Astrocyte (in vitro differentiated cells and primary cell): ENCODE measurements at places on chromosomes 5 and 9.

DNA sequence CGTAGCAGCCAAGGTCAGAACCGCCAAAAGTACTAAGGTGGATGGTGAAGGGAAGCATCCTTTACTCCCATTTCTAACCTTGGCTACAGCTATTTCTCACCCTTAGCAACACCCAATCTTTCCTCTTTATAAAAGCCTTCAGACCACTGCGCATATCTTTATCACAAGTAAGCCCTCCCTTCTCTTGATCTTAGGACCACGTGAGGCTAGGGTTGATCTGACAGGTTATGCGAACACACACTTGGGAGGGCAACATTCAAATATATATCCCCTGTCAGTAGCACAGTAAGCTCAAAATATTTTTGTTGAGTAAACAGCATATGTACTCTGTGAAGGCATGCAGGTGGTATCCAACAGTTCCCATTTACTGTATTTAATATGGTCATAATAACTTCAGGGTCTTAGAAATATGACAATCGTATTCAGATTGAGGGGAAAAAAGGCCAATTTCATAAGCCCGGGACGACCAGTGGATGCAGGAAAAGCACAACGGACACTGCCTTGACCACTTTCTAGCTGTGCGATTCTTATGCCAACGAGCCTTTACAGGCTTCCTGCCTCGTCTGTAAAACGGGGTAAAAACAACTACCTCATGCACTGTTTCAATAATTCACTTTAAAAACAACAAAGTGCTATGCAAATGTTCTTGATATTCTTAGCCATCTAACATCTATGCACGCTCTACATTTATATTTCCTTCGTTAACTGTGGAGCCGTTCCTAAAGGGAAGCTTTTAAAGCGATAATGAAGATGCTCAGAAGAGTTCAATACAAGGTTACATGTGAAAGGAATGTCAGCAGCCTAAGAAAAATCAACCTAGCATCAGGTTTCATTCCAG is 1.3 kb downstream of the ARSB start:
- H3K27me3 ChIP-seq: no peaks in the 10 kb centered on the region
- H3K4me1 ChIP-seq: peaks cover 23% of the 10 kb centered on the region
- DNase-seq: peak; percentile 46
- peak overlapping the region; percentile 85 for H3K4me3 ChIP-seq
- no peaks in the 10 kb centered on the region for H3K36me3 ChIP-seq
- H3K27ac ChIP-seq: peak overlapping the region; percentile 89

DNA sequence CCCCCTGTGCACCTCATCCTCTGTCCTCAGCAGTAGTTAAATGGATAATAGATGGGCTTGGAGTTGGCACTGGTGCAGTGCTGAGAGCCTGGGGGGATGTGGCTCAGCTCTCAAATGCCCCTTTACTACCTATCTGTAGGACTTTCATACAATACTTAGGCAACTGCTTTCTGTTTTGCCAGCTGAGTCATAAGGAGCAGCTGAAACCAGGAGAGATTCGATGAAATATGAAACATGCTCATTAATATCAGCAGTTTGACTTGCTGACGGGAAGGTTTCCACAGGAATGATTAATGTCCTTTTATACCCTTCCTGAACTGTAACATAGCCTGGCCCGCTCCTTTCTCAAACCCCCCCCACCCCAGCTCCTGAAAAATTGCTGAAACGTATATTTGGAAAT is 142.6 kb downstream of the SAXO1 start:
- H3K36me3 ChIP-seq: peaks cover 49% of the 10 kb centered on the region
- H3K27me3 ChIP-seq: no peaks in the 10 kb centered on the region
- no peak overlapping the region for H3K4me3 ChIP-seq
- H3K4me1 ChIP-seq: peaks cover 16% of the 10 kb centered on the region
- no peak overlapping the region for H3K27ac ChIP-seq

DNA sequence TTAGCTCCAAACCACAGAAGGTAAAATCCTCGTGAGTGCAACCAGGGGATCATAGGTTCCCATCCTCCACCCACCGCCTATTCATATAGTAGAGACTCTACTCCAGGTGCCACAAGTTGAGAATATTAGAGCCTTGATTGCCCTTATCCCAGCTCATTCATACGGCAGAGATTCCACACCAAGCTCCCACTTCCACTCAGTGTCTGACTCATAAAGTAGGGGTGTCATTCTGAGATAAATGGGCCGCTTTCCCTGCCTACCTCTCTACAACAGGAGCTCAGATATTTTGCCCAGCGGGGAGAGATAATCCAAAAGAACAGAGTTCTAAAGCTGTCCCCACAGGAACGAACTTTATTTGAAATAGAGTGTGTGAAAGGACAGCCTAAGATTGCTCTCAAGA is 9.4 kb downstream of the SLC22A4 start:
- H3K4me1 ChIP-seq: no peaks in the 10 kb centered on the region
- no peak overlapping the region for H3K4me3 ChIP-seq
- no peak for DNase-seq
- H3K27ac ChIP-seq: no peak overlapping the region

- no peaks in the 10 kb centered on the region for H3K4me1 ChIP-seq
- no peaks in the 10 kb centered on the region for H3K36me3 ChIP-seq
- no peaks in the 10 kb centered on the region for H3K27me3 ChIP-seq
These were observed 189.5 kb upstream of the TYRP1 start for GRCh38 chr9:12503606-12504122.

DNA sequence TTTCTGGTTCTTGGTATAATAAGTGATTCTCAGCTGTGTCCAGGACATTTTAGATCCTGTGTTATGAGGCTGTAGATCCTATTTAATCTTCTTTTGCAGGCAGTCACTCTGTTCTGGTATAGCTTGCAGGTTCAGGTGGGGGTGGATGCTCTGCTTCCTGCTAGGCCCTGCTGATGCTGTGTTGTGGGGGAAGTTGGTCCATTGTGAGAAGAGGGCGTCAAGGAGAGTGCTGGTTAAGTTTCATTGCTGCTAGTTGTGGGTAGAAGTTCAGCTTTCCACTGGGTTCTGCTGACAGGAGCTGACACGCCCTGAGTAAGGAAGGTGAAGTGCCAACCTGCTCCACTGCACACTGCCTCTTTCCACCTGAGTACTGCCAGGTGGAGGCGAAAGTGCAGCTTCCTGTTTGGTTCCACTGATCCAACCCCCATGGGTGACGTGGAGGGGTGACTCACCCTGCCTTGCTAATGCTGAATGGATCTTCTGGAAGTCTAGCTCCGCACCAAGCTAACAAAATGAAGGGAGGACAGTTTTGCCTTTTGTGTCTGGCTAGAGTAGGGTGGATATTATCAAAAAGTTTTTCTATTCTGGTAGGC is 16.3 kb downstream of the NMRK1 start:
- no peaks in the 10 kb centered on the region for H3K36me3 ChIP-seq
- peaks cover 6% of the 10 kb centered on the region for H3K4me1 ChIP-seq
- no peak overlapping the region for H3K27ac ChIP-seq
- H3K27me3 ChIP-seq: no peaks in the 10 kb centered on the region

- no peaks in the 10 kb centered on the region for H3K27me3 ChIP-seq
- H3K36me3 ChIP-seq: no peaks in the 10 kb centered on the region
- no peak overlapping the region for H3K27ac ChIP-seq
- H3K4me3 ChIP-seq: no peak overlapping the region
- H3K4me1 ChIP-seq: peaks cover 6% of the 10 kb centered on the region
These were observed 165.3 kb upstream of the NREP start for GRCh38 chr5:111922344-111922743.

DNA sequence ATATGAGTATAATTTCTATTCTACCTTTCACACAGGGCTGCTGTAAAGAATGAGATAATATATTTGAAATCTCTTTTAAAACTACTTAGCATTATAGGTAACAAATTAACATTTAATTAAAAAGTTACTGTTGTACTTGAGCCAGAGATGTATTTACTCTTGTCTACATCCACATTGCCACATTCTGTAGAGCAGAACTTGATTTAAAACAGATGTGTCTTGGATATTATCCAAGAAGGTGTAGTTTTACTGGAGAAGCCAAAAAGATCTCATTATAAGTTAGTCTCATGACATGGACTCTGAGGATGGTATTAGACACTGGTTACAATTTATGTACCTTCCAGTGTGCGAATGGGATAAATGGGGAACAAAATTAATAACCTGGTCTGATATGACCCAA is 293.1 kb upstream of the CCNH start:
- DNase-seq: peak; percentile 54
- no peaks in the 10 kb centered on the region for H3K4me1 ChIP-seq
- H3K27ac ChIP-seq: no peak overlapping the region
- H3K27me3 ChIP-seq: no peaks in the 10 kb centered on the region

DNA sequence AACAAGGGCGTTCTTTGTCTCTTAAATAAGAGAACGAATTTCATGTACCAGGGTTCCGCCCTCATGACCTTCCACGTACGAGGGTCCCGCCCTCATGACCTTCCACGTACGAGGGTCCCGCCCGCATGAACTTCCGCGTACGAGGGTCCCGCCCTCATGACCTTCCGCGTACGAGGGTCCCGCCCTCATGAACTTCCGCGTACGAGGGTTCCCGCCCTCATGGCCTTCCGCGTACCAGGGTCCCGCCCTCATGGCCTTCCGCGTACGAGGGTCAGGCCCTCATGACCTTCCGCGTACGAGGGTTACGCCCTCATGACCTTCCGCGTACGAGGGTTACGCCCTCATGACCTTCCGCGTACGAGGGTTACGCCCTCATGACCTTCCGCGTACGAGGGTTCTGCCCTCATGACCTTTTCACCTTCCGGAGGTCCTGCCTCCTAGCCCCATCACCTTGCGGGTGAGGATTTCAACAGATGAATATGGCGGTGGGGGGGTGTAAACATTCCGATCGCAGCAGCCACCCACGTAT is 273.9 kb upstream of the ADAMTS16 start:
- no peaks in the 10 kb centered on the region for H3K36me3 ChIP-seq
- no peak overlapping the region for H3K4me3 ChIP-seq
- no peaks in the 10 kb centered on the region for H3K4me1 ChIP-seq

GRCh38 chr5:127311349-127311748 is 20.8 kb downstream of the MEGF10 start:
- H3K27ac ChIP-seq: no peak overlapping the region
- H3K36me3 ChIP-seq: no peaks in the 10 kb centered on the region
- no peak for DNase-seq

GRCh38 chr5:10461904-10462555 is 20.4 kb downstream of the ROPN1L start:
- H3K4me3 ChIP-seq: no peak overlapping the region
- H3K36me3 ChIP-seq: no peaks in the 10 kb centered on the region
- H3K27ac ChIP-seq: no peak overlapping the region
- DNase-seq: no peak
- H3K27me3 ChIP-seq: peaks cover 2% of the 10 kb centered on the region
- H3K4me1 ChIP-seq: peaks cover 8% of the 10 kb centered on the region

DNA sequence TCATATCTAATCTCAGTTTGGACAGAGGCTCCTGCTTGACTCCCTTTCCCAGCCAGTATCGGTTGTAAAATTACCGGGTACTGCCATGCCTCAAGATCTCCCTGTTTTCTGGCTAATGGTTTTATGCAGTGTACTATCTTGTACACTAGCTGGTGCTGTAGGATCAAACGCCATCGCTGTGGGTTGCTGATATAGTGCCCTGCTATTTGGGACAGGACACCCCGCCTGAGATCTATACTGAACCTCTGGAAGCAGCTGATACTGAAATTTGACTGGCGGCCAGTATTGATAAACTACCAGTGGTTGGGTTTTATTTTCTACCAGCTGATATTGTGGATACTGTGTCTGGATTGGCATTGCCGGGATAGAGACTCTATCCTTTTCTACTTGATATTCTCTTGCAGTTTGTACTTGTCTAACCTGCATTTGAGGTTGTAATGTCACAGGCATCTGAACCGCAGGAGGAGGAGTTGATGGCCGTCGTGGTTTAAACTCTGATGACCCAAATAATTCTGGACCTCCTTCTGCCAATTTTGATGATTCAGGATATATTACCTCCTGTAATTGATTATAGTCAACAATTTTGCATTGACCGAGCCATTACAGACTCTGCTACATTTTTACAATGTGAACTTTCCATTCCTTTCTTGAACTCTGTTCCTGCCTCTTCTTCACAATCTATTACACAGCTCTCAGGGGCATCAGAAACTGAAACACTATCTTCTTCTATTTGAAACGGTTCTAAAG is 112.5 kb upstream of the LARP1 start:
- no peak overlapping the region for H3K27ac ChIP-seq
- no peak for DNase-seq
- no peaks in the 10 kb centered on the region for H3K27me3 ChIP-seq
- H3K36me3 ChIP-seq: no peaks in the 10 kb centered on the region

GRCh38 chr9:34862836-34863235 is 95.2 kb upstream of the PHF24 start:
- H3K4me3 ChIP-seq: no peak overlapping the region
- H3K36me3 ChIP-seq: no peaks in the 10 kb centered on the region
- H3K4me1 ChIP-seq: no peaks in the 10 kb centered on the region
- H3K27me3 ChIP-seq: peaks cover 2% of the 10 kb centered on the region
- no peak for DNase-seq

DNA sequence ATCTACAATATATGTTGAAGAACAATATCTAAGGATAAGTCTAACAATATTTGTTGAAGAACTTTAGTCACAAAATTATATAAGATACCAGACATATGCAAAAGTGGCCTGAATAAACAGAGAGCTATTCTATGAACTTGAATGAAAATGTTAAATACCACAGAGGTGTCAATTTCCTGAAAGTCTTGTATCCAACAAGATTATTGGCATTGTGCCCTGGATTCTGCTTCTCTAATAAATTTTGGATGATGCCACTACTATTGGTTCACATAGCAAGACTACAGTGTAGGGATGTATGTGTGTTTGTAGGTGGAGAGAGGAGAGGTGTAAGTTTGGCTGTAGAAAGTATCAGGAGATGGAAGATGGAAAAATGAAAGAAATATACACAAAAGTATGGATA is 731.8 kb upstream of the RGMB start:
- no peaks in the 10 kb centered on the region for H3K36me3 ChIP-seq
- H3K27me3 ChIP-seq: no peaks in the 10 kb centered on the region
- no peak overlapping the region for H3K4me3 ChIP-seq
- no peaks in the 10 kb centered on the region for H3K4me1 ChIP-seq

DNA sequence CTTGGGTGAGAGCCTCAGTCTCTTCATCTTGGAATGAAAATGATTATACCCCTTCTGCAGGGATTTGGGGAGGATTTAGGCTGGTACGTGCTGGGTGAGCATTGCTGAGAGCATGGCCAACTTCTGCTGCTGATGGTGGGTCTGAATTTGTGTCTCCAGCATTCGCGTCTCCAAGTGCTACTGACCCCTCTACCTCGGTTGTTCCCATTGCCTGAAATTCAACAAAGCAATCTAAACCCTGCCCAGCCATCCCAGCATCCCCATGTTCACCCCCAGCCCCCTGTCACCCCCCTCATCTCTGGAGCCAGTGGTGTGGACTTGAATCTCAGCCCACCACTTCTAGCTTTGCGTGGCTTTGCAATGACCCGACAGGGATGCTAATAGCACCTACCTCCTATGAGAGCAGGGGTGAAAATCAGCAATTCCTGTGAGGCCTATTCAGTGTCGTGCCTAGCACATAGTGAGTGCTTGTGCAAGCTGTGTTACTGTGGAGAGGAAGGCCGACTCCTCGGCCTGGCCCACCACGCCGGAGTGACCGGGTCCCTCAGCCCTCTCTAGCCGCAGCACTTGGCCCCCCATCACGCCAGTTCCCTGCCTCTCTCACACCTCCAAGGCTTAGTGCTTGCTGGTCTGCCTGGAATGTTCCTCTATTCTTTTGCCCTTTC is 43.4 kb upstream of the SH3PXD2B start:
- peaks cover 10% of the 10 kb centered on the region for H3K4me1 ChIP-seq
- no peaks in the 10 kb centered on the region for H3K36me3 ChIP-seq
- H3K27ac ChIP-seq: no peak overlapping the region
- H3K27me3 ChIP-seq: peaks cover 11% of the 10 kb centered on the region
- no peak overlapping the region for H3K4me3 ChIP-seq
- DNase-seq: no peak
